Coronary artery (tissue), 2 donors: ENCODE measurements at places on chromosomes 7 and 10.

GRCh38 chr7:44937426-44937825 lies 41.4 kb downstream of the MYO1G start:
- no peak for DNase-seq

- peak; percentile 36 for DNase-seq
Measured at GRCh38 chr10:131198401-131198800, 113.1 kb downstream of the TCERG1L start.

- DNase-seq, result no peak
Measured at GRCh38 chr10:69968830-69969229, 83.8 kb upstream of the MACROH2A2 start.

DNA sequence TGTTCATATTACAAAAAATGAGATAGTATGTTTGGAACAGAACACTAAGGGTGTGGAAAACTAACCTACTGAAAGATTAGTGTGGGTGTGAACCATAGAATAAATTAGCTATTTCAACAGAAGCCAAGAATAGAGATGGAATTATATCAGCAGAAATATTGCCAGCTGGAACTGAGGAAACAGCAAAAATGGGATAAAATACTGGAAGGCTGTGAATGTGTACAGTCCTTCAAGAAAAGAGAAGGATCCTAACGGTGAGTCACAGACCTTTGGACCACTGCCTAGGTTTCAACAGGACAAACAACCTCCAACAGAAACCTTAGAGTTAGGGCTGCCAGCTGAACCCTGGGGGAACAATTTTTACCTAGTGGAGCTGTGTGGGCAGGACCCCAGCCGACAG lies 395.0 kb downstream of the ZWINT start:
- no peak for DNase-seq

DNA sequence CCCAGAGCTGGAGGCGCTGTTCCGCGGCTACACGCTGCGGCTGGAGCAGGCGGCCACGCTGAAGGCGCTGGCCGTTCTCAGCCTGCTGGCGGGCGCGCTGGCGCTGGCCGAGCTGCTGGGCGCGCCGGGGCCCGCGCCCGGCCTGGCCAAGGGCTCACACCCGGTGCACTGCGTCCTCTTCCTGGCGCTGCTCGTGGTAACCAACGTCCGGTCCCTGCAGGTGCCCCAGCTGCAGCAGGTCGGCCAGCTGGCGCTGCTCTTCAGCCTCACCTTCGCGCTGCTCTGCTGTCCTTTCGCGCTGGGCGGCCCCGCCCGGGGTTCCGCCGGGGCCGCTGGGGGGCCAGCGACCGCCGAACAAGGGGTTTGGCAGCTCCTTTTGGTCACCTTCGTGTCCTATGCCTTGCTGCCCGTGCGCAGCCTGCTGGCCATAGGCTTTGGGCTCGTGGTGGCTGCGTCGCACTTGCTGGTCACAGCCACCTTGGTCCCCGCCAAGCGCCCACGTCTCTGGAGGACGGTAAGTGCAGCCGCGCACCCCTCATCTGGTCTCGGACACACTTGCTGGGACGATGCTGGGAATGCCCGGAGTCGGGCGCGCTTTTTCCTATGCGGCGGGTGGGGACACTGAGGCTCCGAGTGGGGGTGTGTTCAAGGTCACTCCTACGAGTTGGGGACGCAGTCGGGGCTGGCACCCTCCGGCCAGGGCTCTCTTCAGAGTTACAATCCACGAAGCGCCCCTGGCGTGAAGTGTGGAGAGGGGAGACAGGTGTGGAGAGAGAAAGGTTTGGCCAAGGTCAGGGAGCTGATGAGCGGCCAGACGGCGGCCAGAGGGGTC lies 717 bp downstream of the ADCY1 start:
- peak; percentile 63 for DNase-seq

GRCh38 chr10:88119160-88119559 lies 255.7 kb downstream of the PTEN start:
- DNase-seq, result no peak

DNA sequence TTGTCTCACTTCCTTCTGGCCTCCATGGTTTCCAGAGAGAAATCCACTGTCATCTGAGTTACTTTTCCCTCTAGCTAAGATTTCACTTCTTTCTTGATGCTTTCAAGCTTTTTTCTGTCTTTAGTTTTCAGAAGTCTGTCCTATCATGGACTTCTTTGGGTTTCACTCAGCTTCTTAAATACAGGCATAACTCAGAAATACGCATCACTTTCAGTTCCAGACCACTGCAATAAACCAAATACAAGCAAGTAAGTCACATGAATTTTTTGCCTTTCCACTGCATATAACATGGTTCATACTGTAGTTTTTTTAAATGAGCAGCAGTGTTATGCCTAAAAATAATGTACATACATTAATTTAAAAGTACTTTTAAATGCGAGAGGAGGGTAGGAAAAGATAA lies 48.7 kb downstream of the STK17A start:
- no peak for DNase-seq

GRCh38 chr10:101162677-101163076 lies 31.6 kb downstream of the TLX1 start:
- DNase-seq, result no peak
